Stimulated activated CD4-positive, alpha-beta T cell treated with anti-CD3 and anti-CD28 coated beads, Interleukin-1b, Interleukin-23, amount 100 ng/mL, for 24 hours (primary cell): ENCODE measurements at places on chromosomes 7 and 10.

- DNase-seq, result no peak
Observed at GRCh38 chr7:158894825-158895224, 38.5 kb downstream of the DYNC2I1 start.

- DNase-seq, result no peak
Observed at GRCh38 chr7:30765408-30765807, 5.8 kb upstream of the MINDY4 start.

DNA sequence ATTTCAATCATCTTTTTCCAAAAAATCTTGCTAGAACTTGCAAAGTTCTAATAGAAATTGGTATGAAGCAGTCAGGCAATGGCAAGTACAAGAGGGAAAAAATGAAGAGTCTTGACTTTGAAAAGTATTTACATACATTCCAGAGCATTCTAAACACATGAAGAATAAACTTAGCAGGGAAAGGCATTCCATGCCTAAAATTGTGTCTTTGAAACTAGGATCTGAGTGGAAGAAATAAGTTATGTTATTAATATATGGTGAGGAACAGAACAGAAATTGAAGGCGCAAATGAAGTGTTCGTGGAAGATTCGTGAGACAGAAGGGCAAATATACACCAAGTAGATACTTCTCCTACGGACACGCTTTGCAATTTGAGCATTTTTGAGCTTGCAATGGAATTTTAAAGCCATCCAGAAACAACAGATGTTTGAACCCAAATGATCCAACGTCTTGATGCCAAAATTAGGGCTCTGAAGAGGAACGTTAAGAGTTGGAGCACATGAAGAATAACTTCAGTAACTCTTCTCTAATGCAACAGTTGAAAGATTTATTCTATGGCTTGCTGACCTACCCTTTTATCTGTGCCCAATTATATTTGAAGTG is 40.6 kb upstream of the SEPTIN7 start:
- no peak for DNase-seq

- DNase-seq, result no peak
Observed at GRCh38 chr7:41431671-41432070, 271.2 kb downstream of the INHBA start.

DNA sequence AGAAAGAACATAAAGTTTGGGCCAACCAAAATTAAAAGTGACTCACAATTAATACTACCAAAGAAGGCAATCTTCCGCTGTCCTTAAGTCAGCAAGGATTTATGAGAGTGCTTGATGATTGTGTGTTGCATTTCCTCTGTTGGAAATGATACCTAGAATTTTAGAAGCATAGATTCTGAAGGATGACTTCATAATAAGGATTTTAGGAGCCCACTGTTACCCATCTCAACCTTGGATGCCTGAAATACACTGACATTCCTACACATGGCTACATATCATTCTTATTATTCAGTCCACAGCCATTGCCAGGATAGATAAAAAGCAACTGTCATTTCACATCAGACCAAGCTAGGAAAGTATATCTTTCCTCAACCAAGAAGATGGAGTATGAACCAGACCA is 823.8 kb downstream of the LRMDA start:
- DNase-seq, result no peak
